ENCODE measurements at places on chromosomes 3 and 15.

- DNase-seq = no peak
These were observed 279.0 kb downstream of the MFSD1 start for GRCh38 chr3:159080821-159081220.

GRCh38 chr3:12907729-12908128 is 66.4 kb upstream of the RPL32 start:
- DNase-seq = no peak

DNA sequence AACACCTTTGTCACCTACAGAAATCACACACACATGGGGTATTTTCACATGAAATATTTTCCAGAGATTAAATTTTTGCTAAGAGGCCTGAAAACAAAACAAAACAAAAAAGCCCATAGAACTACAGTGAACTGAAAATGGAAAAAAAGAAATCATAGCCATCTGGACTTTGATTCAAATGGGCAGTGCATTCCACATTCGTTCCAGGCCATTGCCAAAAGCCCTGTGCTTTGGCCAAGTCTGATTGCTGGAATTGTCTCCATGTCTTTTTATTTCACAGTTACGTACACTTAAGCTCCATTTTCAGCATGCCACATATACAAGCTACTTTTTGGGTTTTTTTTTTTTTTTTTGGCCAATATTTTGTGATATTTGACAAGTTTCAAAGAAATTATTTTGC is 47.1 kb downstream of the TFG start:
- no peak for DNase-seq

GRCh38 chr3:24043168-24043567 is 98.1 kb downstream of the NR1D2 start:
- DNase-seq = no peak

DNA sequence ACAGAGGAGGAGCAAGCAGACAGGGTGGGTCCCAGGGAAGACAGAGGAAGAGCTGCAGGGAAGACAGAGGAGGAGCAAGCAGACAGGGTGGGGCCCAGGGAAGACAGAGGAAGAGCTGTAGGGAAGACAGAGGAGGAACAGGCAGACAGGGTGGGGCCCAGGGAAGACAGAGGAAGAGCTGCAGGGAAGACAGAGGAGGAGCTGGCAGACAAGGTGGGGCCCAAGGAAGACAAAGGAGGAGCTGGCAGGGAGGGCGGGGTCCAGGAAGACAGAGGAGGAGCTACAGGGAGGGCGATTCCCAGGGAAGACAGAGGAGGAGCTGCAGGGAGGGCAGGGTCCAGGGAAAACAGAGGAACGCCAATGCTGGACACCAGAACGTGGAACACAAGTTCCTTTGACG is 66.5 kb downstream of the PLXNA1 start:
- DNase-seq = no peak

DNA sequence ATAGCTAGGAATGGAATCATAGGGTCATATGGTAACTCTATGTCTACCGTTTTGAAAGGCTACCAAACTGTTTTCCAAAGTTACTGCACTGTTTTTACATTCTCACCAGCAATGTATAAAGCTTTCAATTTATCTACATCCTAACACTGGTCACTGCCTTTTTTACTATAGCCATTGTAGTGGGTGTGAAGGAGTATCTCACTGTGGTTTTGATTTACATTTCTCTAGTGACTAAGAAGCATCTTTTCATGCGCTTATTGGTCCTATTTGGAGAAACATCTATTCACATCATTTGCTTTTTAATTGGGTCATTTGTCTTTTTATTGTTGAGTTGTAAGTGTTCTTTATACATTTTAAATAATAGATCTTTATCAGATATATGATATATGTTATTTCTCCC is 53.3 kb downstream of the PIK3R4 start:
- no peak for DNase-seq

DNA sequence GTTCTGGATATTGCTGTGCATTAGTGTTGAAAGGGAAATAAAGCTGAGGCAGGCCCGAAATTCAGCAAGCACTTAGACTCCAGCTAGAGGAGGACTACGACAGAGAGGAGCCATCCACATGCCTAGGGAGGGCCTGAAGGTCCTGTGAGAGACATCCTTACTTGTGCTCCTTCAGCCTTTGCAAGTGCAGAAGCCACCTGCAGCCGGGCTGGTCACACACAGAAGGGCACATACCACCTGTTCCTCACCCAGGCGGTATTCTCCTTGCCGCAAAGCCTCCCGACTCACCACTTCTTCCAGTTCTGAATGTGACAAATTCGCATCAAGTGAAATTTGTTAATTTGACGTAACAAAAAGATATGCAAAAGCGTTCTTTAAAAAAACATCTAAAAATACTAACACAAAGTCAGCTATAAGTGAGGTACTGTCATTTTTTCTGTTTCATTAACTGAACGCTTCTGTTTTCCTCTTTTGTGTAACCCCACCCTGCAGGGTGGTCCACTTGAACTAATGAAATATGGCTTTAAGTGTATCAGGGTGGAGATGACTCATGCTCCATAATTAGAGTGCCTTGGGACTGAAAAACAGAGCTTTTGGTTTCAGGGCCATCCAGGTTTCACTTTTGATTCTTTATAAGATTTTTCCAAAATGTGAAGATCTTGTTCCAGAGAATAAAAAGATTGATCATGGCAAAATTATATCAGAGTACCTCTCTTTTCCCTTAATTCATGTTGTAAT is 467.9 kb upstream of the ATP11B start:
- DNase-seq = no peak

GRCh38 chr3:177345049-177345972 is 148.0 kb upstream of the TBL1XR1 start:
- DNase-seq = peak; percentile 40

- DNase-seq = peak; percentile 41
These were observed 968.4 kb downstream of the FHIT start for GRCh38 chr3:60282866-60283265.

GRCh38 chr3:55440104-55440708 is 46.9 kb downstream of the WNT5A start:
- DNase-seq = no peak

- DNase-seq = no peak
These were observed 5.2 kb upstream of the LRRK1 start for GRCh38 chr15:100913961-100914360.

DNA sequence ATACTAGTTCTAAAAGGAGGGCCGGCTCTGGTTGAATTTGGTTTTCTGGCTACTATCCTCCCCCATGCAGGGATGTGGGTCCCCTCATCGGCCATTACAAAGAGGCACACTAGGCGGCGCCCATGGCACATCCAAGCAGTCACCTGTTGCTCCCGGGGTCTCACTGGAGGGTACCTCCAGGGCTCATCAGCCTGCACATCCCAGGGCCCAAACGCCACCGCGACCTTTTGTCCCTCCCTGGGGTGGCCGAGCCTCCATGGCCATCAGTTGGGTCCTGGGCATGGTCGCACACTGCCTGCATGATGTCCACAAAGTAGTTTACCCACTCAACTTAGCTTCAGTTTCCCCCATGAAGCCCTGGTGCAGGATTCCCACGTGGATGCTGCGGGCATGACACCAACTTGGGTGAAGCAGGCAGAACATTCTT is 28.3 kb downstream of the IDH3A start:
- peak; percentile 72 for DNase-seq

DNA sequence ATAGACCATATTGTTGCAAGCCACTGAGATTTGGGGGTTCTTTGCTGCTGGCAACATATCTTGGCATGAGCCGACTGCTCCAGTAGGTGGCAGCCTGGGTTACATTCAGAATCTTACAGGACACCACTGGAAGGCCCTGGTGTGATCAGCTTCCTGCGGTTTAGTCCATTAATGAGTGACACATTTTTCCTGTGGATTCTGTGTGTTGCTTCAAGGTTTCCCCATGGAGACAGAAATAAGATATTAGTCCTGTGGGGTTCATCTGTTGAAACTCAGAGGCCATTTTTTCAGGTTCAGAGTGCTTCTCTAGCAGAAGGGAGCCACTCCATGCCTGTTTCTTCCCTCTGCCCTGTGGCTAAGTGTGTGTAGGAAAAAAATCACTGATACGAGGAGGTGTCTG is 116.2 kb downstream of the MFSD1 start:
- DNase-seq = peak; percentile 57

DNA sequence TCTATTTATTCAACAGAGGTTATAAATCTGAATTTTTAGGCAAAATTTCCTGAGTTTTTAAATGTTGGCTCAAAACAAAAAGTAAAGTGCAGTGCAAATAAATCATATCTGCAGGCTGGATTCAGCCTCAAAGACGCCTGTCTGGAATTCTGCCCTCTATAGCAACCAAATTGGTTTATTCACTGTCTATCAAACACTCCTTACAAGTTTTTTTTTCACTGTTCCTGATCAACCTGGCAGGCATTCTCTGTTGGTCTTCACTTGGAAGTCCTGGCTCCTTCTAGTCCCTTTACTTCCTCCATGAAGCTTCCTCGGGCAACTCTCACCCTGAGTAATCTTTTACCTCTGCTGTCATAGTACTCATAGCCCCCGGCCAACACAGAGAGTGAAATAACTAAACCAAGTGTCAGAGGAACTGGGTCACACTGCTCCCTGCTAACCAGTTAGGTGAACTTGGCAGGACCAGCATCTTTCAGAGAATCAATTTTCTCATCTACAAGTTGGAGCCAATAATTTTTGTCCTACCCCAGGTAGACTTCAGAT is 36.8 kb upstream of the TIPARP start:
- DNase-seq = no peak

DNA sequence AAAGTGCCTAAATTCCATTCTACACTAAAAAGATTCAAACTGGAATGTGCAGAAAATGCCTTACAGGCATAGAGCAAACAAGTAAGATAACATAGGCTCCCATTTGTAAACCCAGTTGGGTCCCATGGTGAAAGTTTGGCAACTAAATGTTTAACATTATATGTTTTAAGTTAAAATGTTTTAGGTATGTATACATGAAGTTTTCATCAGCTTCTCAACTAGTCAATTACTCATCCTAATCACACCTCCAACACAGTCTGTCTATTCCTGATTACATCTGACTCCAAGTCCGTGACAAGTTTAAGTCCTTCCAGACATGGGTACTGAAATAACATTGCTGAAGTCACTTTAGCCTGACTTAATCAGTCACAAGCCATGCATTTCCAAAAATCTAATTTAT is 25.0 kb downstream of the MYLK start:
- DNase-seq = no peak

- no peak for DNase-seq
These were observed 5.4 kb downstream of the PARL start for GRCh38 chr3:183879243-183879642.

- no peak for DNase-seq
These were observed 286.1 kb upstream of the TPM1 start for GRCh38 chr15:62756326-62756994.
